RWPE2 (cell line): ENCODE measurements at places on chromosomes 16 and 17.

- DNase-seq = no peak
These were observed 399.8 kb downstream of the SLC39A11 start for GRCh38 chr17:72692676-72693075.

DNA sequence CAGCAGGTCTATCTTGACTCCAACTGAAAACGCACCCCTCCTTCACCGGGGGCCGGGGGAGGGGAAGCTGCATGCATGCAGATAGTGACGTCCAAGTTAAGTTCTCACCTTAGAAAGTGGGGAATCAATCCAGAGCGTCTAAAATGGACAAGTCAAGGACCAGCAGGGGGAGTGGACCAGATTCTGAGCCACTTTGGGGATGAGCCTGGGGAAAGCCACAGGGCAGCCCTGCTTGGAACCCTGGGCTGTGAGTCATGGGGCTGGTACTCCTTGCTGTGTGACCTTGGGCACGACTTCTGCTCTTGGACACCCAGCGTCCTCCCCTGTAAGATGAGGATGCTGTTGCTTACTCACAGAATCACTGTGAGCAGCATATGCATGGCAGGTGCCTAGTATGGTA, 9.1 kb downstream of the TNFRSF13B start:
- DNase-seq = no peak

- DNase-seq = no peak
These were observed 12.8 kb upstream of the PRR14 start for GRCh38 chr16:30637944-30638343.

GRCh38 chr17:33933576-33933975, 321.5 kb upstream of the CCL2 start:
- no peak for DNase-seq

GRCh38 chr16:10835281-10835931, 16.8 kb upstream of the TVP23A start:
- no peak for DNase-seq
